Uterine smooth muscle cell (primary cell): ENCODE measurements at places on chromosomes 16 and 17. TPM values are rescaled to one million over a fixed set of nuclear protein-coding genes. Genes with fewer than 3 reads are reported as not detected.

The KRT16 gene
- total RNA-seq, result 0.12 and 0.22 TPM in 2 replicates

The COG1 gene
- 17.2 and 20.5 TPM in 2 replicates for total RNA-seq

The SLC22A31 gene
- under 0.01 and 0.25 TPM in 2 replicates for total RNA-seq

The ZNF771 gene
- total RNA-seq, result 14.2 and 17.1 TPM in 2 replicates

The GGNBP2 gene
- 82.5 and 85.2 TPM in 2 replicates for total RNA-seq

The SALL1 gene
- total RNA-seq, result 3.9 and 6.0 TPM in 2 replicates

The DHRS13 gene
- 6.5 and 8.0 TPM in 2 replicates for total RNA-seq

The MSL1 gene
- total RNA-seq, result 45.9 and 47.5 TPM in 2 replicates

The WIPI1 gene
- 95.3 and 186 TPM in 2 replicates for total RNA-seq

The GAA gene
- total RNA-seq, result 13.6 and 31.0 TPM in 2 replicates

The OR1D2 gene
- total RNA-seq, result not detected in 2 replicates

The TK2 gene
- 30.5 and 59.0 TPM in 2 replicates for total RNA-seq

The TNFSF12 gene
- total RNA-seq, result 6.1 and 10.0 TPM in 2 replicates

The FZD2 gene
- 11.2 and 31.4 TPM in 2 replicates for total RNA-seq

The TMEM219 gene
- 49.6 and 86.6 TPM in 2 replicates for total RNA-seq

The C17orf107 gene
- 1.5 and 8.2 TPM in 2 replicates for total RNA-seq

The KCNAB3 gene
- 0.75 and 1.00 TPM in 2 replicates for total RNA-seq

The CHST5 gene
- total RNA-seq, result under 0.01 and 0.11 TPM in 2 replicates

The TBC1D3E gene
- 0.11 TPM in 1 of 2 replicates, not detected in the other for total RNA-seq

The SLC9A5 gene
- total RNA-seq, result 1.4 and 2.9 TPM in 2 replicates

The DGKE gene
- total RNA-seq, result 9.5 and 9.6 TPM in 2 replicates

The TP53TG3C gene
- not detected in 2 replicates for total RNA-seq

The SEZ6L2 gene
- total RNA-seq, result 2.1 and 10.0 TPM in 2 replicates

The WNT9B gene
- not detected in 2 replicates for total RNA-seq

The KRT32 gene
- total RNA-seq, result not detected in 2 replicates

The STX4 gene
- total RNA-seq, result 26.0 and 31.5 TPM in 2 replicates

The HS3ST3B1 gene
- 14.5 and 19.7 TPM in 2 replicates for total RNA-seq

The PDE6G gene
- total RNA-seq, result 0.25 TPM in 1 of 2 replicates, not detected in the other

The IL17C gene
- 0.12 TPM in 1 of 2 replicates, not detected in the other for total RNA-seq

The PITPNC1 gene
- 16.7 and 53.1 TPM in 2 replicates for total RNA-seq

The CDC6 gene
- total RNA-seq, result 24.0 and 41.8 TPM in 2 replicates

The EVI2A gene
- total RNA-seq, result 4.5 and 7.3 TPM in 2 replicates

The FBXL19 gene
- 20.0 and 28.0 TPM in 2 replicates for total RNA-seq

The CMTM2 gene
- total RNA-seq, result not detected in 2 replicates

The MT1H gene
- not detected in 2 replicates for total RNA-seq

The NOS2 gene
- total RNA-seq, result not detected in 2 replicates

The IQCK gene
- 6.0 and 6.9 TPM in 2 replicates for total RNA-seq

The CHRNE gene
- 0.11 and 0.62 TPM in 2 replicates for total RNA-seq
